ENCODE measurements at places on chromosomes 5 and 9.

DNA sequence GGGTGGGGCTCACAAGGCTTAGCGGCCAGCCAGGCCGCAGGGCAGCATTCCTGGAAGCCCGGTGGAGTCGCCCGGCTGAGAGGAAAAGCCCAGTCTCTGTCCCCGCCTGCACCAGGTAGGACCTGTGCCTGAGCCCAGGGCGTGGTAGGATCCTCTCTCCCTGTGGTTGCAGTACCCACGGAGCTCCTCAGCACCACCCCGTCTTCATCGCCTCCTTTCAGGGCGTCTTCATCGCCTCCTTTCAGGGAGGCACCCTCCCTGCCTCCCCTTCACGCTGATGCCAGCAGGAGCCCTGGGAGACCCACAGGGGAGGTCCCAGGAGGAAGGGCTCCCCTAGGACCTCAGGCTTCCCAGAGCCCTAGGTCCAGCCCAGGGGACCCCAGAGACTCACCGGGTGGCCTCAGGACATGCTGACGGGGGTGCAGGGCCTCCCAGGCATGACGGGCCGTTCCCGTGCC, 53.3 kb upstream of the NOTCH1 start:
- no peak for DNase-seq

DNA sequence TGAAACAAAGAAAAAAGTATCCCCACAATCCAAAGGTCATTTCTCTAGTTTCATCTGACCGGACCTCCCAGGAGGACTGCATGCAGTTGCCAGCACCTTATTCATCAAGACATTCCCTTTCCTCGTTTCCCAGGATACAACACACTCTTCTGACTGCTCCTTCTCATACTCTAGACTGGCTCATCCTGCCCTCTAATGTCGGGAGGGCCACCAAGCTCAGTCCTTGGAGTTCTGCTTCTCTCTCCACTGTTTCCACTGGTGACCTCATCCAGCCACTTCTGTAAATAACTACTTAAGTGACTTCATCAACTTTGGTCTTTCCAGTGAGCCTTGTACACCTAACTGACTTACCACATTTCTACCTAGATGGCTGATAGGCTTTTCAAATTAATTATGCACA, 179.1 kb downstream of the EPB41L4A start:
- DNase-seq: no peak

- peak; percentile 46 for DNase-seq
Measured at GRCh38 chr5:122149321-122150090, 20.2 kb downstream of the ZNF474 start.

GRCh38 chr5:10910261-10910660, 149.2 kb upstream of the DAP start:
- DNase-seq: no peak

DNA sequence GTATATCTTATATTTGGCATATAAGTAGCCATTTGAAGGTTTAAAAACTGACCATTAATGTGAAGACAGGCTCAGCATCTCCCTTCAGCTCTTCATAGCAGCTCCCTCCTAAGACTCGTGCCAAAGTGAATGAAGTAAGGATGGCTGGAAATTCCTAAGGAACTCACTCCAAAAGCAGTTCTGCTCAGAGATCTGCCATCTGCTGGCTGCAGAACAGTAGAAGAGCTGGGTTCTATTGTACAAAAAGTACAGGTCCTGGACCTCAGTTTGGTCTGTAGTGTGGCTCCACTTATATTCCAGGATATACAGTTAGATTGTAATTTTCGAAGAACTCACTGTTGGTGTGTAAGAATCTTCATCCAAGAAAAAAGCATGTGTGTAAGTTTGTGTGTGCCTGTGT, 104.9 kb upstream of the RUSC2 start:
- peak; percentile 59 for DNase-seq

DNA sequence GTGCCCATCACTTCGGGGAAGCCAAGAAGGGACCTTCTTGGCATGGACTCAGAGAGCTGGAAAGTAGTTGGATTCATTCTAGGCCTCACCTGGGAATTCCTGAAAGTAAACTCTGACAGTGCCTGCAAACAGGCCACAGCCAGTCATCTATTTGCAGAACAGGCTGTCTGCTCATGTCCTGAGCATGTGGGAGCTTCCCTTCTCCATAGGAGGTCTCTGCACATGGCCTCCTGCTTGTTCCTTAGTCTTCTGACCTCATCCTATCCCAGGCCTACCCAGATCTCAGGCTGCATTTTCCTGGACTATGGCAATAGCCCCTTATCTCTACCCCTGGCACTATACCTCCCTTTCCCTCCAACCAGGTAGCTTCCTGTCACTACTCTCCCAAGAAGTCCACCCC, 67.2 kb upstream of the FSTL4 start:
- no peak for DNase-seq

DNA sequence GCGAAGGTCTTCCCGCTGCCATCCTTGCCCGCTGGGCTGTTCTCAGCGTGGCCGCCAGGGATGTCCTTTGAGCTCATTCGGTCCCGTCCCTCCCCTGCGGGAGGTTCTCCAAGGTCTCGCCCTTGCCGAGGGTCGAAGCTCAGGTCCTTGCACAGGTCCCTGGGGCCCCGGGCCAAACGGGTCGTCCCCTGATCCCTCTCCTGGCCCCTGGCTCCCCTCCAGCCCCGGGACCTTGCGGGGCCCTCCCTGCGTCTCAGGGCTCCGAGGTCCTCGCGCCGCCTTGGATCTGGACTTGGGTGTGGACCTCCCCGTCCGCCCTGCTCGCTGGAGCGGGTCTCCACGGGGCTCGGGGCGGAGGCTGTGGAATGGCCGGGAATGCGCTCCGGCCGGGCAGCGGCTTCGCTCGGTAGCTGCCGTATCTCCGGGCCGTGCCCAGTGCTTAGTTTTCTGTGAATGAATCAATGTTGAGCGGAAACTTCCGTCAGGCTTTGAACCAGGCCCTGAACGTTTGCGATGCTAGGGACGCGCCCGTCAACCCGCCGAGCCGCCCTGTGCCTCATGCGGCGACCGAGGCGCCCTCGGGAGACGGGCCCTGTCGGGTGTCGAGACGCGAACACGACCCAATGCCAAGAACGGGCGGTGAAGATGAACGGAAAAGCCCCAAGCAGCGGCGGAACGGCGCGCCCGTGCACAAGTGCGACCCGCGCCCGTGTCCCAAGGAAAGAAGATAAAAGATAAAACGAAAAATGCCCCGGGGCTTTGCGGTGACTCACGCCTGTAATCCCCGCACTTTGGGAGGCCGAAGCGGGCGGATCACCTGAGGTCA, 780 bp downstream of the RNU6ATAC start:
- DNase-seq: peak; percentile 33

DNA sequence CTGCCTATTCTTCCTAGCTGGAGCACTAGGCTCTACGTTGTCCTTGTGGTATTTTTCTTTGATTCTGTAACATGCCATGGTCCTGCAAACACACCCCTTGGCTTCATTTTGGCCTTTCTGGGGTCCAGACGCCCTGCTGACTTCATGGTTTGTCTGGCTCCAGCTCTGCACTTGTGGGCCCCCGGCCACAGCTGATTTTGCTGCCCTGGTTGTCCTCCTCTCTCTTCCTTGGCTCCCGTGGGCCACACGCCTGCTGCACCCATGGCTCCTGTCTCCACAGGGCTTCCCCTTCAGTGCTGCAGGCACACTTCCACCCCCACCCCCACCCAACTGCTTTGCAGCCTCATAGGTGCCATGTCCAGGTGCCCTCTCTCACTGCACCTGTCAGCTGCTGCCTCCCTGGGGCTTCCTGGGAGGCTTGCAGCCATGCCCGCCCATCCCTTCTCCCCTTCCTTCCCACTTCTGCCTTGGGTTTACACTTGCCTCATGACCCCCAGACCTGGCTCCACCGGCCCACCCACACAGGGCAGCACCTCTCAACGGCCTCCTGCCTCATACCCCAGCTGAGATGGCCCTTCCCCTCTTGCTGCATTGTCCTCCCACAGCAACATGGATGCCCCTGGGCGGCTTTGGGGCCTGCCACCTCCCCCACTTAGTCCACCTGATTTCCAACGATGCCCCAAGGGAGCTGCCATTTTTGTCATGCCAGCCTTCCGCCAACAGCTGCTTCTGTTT, 25.6 kb downstream of the SLC6A3 start:
- no peak for DNase-seq

DNA sequence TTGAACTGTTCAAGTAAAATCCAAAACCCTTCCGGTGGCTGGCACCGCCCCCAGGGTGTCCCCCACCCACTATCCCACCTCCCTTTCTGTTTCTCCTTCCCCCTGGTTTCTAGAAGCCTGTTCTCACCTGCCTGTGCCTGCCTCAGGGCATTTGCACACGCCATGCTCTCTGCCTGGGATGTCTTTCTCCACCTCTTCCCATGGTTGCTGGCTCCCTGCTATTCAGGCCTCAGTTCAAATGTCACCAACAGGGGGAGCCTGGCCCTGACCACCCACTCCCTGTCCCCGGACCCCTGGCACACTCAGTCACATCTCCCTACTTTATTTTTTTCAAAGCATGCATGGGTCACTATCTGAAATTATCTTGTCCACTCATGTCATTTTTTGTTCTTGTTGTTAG, 39.9 kb upstream of the EEIG1 start:
- no peak for DNase-seq

DNA sequence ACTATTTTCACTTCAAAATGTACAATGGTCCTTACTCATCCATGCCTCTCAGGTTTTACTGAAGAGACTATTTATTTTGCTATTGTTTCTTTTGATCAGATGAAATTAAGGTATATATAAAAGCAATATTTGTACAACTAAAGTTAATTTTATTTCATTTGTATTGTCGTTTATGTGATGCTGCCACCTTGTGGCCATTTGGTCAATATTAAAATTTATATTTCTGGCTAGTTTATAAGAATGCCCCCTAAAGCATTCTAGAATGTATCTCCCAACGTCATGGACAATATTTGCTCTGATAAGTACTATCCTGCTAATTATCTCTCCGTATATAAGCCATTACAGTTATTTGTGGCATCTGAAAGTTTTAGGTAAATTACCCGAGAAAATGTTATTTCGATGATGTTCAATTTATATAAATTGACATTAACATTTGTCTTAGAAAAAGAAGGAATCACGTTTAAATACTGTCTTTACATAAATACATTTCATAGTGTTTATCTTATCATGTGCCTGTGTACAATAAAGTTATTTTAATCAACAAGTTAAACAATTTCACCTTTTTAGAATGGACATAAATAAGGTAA, 680.0 kb downstream of the TAF11L14 start:
- DNase-seq: peak; percentile 25

- no peak for DNase-seq
Measured at GRCh38 chr5:154472871-154473580, 5.0 kb downstream of the HAND1 start.

GRCh38 chr5:126988021-126988569, 42.3 kb downstream of the MARCHF3 start:
- no peak for DNase-seq

- DNase-seq: peak; percentile 45
Measured at GRCh38 chr5:126402621-126403555, 20.3 kb upstream of the GRAMD2B start.

- DNase-seq: no peak
Measured at GRCh38 chr9:118836891-118837290, 532.3 kb downstream of the BRINP1 start.

GRCh38 chr5:154320224-154321089, 125.3 kb upstream of the SAP30L start:
- peak; percentile 36 for DNase-seq

DNA sequence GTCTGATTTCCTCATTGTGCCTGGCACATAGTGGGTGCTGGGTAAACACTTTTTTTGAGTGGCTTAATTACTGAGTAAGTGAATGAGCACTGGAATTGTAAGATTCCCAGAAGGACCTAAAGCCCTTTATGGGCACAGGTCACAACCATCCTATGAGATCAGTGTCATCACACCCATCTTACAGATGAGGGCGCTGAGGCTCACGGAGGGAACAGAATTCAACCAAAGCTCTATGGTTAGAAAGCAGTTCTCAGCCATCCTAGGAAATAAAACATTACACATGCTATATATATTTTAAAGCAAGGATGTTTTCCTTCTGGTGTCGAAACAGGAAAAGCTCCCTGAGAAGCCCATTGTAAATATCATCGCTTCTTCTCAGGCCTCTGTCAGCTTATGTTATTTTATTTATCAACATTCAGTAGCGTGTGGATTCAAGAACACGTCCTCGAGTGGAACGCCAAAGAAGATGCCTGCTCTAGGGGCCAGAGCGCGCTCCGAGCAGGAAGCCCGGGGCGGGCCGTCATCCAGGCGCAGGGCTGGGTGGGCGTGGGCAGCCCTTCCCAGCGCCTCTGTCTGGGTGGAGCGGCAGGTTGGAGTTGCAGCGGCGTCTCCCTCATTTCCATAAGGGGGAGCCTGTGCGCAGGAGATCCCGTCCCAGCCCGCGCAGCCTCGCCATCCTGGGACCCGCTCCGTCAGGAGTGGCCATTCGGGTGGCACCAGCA, 155.8 kb upstream of the SMIM23 start:
- DNase-seq: peak; percentile 63

DNA sequence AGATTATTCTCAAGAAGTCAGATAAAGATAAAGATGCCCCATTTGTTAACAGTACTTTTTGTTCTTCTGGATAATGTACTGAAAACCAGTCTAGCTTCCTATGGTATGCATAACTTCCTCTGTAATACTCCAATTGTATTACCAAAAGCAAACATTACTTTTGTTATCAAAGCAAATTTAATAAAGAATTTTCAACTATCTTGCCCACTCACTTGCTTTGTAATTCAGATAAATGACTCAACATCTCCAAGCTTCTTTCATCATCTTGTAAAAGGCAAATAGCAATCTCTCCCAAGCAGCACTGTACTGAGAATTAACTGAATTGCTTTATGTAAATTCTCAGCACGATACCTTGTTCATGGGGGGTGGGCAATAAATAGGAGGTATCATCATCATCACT, 98.3 kb downstream of the NFIB start:
- peak; percentile 46 for DNase-seq

DNA sequence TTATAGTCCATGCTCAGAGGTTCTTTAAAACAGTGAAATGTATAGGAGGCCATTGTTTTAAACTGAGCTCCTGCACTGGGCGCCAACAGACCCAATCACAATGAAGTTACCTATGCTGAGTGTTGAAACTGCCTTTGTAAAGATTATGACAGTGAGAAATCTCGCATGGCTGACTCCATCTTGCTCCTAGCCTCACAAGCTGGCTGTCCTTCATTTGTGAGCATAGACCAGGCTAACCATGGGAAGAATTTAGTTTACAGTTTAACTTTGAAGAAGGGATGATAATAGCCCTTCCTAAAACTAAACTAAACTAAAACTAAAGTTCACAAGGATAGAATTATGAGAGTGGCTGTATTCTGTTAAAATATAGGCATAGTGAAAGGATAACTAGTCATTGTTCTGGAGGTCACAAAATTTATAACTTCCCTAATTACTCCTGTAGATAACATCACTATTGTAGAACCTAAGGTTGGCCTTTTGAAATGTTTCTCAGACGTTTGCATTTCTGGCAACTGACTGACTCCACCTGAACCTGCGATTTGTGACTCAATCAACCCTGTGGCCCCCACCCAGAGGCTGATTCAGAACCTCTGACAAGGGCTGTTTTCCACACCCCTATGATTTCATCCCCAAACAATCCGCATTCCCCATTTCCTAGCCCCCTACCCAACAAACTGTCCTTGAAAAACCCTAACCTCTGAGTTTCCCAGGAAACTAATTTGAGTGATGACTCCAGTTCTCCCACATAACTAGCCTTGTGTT, 59.1 kb downstream of the HMHB1 start:
- DNase-seq: peak; percentile 12
